ENCODE measurements at places on chromosomes 13 and 19.

DNA sequence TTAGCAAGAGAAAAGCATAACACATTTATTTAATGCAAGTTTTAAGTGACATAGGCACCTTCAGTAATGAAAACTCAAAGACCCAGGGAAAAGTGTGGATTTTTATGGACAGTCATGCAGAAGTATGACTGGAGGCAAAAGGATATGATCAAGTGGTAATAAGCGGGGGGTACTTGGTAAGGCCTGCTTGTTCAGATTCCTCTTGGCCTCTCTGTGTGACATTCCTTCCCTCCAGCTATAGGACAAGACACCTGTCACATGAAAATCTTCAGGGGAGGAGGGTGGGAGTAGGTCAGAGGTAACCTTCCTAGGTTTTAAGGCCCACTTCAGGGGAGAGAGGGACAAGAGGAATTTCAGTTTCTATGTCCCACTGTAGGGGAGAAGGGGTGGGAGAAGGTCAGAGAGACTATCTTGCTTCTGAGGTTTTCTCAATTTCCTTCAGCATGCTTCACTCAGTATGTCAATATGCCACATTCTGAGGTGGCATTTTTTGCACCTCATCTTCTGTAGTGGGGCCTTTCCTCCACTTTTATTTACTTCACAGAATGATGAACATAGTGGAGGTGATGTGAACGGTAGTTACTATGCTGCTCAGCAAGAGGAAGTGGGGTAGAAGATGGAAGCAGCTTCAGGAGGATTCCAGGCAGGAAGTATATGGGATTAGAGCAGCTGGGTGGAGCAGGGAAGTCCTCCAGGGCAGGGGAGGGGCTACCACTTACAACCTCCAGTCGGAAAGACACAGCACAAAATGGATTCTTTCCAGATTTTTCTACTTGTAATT, 73.2 kb upstream of the RFC3 start:
- DNase-seq: no peak

GRCh38 chr19:17490411-17490810, 20.1 kb downstream of the SLC27A1 start:
- DNase-seq: no peak

DNA sequence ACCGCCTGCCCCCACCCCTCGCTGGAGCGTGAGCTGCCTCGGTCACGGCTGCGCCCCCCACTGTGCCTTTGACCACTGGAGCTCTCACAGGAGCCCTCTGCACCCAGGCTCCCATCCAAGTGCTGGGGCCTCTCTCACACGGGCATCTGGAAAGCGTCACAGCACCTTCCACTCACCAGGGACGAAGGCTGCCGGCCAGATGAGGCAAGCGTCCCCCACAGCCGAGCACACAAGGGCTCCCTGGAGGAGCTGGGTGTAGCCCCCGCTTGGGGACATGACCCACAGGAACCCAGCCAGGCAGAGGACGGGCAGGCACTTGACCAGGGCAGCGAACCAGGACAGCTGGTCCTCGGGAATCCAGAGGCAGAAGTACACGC, 560 bp downstream of the TMEM86B start:
- DNase-seq: no peak

- DNase-seq: peak; percentile 16
These were observed 22.4 kb downstream of the SIPA1L3 start for GRCh38 chr19:37929355-37929923.

- DNase-seq: no peak
These were observed 14.1 kb downstream of the SHANK1 start for GRCh38 chr19:50705422-50706019.
